Neural crest cell (in vitro differentiated cells): ENCODE measurements at places on chromosomes 4 and X. TPM values are rescaled to one million over a fixed set of nuclear protein-coding genes. Genes with fewer than 3 reads are reported as not detected.

- H3K4me1 ChIP-seq, result peaks cover 43% of the 10 kb centered on the region
- peak; percentile 41 for DNase-seq
- peak overlapping the region; percentile 48 for H3K4me3 ChIP-seq
- no peaks in the 10 kb centered on the region for H3K27me3 ChIP-seq
- H3K27ac ChIP-seq, result peak overlapping the region; percentile 83
- peaks cover 4% of the 10 kb centered on the region for H3K36me3 ChIP-seq
These were observed 239.7 kb upstream of the KLF3 start for GRCh38 chr4:38424151-38424871.

DNA sequence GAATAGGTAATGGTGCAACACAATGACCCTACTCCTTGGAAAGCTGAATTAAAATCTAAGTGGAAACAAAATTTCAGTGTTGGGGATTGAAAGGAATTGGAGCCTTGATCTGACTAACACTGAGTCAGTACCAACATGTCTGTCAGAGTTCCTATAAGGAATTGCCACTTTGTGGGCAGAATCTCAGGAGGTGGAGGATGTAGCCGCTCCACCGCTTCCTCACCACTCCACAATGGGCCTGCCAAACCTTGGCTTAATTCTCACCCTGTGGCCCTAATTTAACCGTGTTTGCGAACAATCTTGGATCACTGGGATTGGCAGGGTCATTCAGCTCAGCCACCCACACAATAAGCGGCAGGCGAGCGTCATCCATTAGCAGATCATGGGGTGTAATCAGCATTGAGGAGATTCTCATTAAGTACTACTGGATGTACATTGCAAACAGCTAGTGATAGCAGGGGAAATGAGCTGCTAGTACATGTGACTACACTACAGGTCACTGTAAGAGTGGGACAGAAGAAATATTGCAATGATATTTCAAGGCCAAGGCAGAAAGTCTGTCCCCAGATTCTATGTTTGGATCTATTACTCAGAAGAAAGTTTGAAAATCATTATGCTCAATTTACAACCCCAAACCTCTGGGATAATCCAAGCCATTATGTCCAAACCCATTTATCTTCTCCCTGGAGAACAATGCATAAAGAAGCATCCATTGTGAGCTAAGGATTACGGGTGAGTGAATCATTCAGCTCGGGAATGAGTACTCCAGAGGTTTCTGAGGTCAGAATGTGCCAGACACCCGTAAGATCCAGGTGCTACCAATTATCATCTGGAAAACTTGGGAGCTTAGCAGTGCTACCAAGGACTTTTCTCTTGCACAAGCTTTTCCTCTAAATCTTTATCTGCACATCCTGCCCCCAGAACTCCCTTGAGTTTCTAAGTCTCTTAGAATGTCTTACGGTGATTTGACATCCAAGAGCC is 5.8 kb downstream of the SRPX start:
- DNase-seq, result no peak
- no peaks in the 10 kb centered on the region for H3K36me3 ChIP-seq
- peaks cover 2% of the 10 kb centered on the region for H3K4me1 ChIP-seq
- no peak overlapping the region for H3K27ac ChIP-seq
- no peak overlapping the region for H3K4me3 ChIP-seq

TEX28 gene
- not detected in 2 replicates for total RNA-seq

GRCh38 chr4:26992657-26993361 is 132.2 kb downstream of the STIM2 start:
- peaks cover 12% of the 10 kb centered on the region for H3K36me3 ChIP-seq
- H3K4me1 ChIP-seq, result no peaks in the 10 kb centered on the region
- H3K4me3 ChIP-seq, result no peak overlapping the region
- H3K27me3 ChIP-seq, result no peaks in the 10 kb centered on the region

GRCh38 chr4:1960170-1960825 is 48.5 kb downstream of the NELFA start:
- peaks cover 33% of the 10 kb centered on the region for H3K36me3 ChIP-seq
- H3K27ac ChIP-seq, result no peak overlapping the region
- H3K27me3 ChIP-seq, result no peaks in the 10 kb centered on the region
- no peak for DNase-seq
- no peak overlapping the region for H3K4me3 ChIP-seq

DNA sequence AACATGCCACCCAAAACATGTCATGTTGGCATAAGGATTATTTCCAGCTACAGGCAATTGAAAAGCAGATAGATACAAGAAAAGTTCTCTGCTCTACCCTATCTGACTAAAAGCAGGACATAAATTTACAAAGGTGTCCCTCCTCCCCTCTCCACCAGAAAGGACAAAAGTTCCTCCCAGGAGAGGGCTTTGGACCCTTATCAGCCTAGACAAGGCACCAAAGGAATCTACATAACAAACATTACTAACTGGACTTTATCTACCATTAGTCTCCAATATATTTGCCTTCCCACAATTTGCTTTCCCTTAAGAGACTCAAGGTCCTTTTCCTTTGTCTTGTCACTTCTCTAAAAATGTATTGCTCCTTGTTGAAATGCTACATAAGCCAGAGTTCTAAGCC is 55.6 kb downstream of the ADGRA3 start:
- peaks cover 19% of the 10 kb centered on the region for H3K36me3 ChIP-seq
- no peaks in the 10 kb centered on the region for H3K27me3 ChIP-seq
- H3K4me1 ChIP-seq, result no peaks in the 10 kb centered on the region
- no peak overlapping the region for H3K4me3 ChIP-seq
